T-helper 9 cell (primary cell): ENCODE measurements at places on chromosomes 16 and 17.

- DNase-seq = peak; percentile 32
These were observed 3.1 kb downstream of the EVI2A start for GRCh38 chr17:31318298-31318801.

DNA sequence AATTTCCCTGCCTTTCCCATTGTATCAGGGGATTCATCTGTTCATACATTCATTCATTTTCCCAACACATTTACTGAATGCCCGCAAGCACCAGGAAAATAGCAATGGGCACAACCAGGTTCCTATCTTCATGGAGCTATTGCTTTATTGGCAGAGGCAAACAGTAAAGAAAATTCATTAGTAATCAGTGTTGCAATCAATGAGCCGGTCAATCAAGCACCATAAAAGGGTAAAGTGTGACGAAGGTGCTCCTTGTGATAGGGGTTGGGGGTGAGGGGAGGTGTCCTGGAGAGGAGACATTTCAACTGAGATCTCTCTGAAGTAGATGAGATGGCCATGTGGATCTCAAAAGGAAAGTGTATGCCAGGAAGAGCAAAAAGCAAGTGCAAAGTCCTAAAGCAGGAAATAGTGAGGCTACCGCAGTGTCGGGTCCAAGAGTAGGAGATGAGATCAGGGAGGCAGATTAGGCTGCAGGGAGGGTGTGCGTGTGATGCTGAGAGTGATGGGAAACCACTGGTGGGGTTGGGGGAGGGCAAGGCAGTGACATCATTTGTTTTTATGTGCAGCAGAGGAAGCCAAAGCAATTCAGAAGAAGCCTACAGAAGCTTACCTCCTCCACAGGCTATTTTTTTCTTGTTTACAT lies 28.4 kb downstream of the CDH13 start:
- peak; percentile 62 for DNase-seq

DNA sequence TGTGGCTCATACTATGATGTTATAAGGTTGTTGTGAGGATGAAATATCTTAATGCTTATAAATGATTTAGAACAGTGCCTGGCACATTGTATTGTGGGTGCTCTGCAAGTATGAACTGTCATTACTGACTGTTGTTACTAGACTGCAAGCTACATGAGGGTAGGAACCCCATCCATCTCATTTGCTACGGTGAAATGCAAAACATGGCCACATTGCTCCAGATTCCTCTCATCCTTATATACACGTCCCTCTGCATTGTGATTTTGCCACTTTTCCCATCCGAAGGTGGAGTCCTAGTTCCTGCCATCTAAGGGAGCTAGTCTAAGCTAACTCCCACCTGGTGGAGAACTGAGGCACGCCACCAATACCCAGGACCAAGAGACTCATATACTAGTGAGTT lies 29.8 kb downstream of the HSBP1 start:
- DNase-seq = no peak

DNA sequence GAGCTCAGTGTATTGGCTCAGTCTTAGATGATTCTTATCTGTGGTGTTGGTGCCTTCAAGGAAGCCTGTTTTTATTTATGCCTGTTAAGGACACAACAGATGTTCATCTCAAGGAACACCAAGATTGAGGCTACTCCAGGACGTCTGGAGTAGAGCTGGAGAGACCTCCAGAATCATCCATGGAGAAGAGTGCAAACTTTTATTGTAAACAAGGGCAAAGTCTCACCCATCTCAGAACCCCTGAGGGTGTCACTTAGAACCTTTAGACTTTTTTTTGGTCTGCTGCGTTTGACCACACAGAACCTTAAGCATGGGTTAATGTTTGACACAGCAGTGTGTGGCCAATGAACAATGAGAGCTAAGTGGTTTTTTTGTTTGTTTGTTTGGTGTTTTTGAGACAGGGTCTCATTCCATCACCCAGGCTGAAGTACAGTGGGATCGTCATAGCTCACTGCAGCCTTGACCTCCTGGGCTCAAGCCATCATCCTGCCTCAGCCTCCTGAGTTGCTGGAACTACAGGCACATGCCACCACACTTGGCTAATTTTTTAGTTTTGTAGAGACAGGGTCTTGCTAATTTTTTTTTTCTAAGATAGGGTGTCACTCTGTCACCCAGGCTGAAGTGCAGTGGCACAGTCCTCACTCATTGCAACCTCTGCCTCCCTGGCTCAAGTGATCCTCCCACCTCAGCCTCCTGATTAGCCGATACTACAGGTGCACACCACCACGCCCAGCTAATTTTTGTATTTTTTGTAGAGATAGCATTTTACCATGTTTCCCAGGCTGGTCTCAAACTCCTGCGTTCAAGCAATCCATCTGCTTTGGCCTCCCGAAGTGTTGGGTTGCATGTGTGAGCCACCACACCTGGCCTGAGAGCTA lies 16.3 kb downstream of the SLC47A1 start:
- no peak for DNase-seq

DNA sequence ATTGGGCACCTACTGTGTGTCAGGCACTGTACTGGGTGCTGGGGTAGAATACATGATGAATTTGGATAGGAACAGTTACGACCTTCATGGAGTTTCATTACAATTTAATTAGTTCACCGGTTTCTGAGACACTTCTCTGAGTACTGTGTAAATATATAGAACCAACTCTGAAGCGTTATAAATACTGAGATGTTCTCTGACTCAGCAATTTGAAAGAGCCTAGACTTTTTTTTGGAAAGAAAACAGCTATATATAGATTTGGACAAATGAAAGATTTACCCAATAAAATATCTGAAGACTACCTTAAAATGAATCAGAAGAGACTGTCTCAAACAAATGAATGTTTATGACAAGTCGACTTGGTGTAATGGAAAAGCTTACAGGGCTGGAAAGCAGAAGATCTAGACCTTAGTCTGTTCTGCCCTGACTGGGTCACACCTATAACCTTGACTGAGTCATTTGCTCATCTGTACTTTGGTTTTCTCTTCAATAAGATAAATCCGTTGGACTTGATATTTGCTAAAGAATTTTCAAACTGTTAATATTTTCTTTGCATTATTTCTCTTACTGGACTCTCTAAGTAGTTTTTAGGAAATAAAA lies 4.6 kb upstream of the GAN start:
- no peak for DNase-seq

DNA sequence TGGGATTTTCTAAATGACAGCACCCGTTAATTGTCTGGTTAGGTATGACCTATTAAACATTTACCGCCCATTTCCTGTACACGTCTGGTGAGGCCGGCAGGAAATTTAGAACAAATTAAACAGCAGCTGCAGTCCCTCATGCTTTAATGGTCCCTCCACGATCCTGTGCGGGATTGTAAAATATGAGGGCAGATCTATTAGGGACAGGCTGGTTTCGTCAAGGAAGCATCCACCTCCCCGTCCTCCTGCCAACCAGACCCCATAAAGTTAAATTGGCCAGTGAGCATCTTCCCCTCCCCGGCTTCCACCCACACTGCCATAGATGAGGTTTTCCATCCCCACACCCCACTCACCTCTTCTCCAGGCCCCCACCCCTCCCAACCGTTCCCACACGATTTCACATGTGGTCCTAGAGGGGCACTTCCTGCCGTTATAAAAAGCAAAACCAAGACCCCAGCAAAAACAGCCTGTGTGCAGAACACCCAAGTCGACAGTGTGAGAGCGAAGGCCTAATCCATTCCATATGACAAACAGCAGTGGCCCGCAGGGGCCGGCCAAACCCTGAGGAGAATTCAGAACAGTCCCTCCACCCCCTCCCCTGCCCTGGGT lies 331.9 kb downstream of the FOXL1 start:
- no peak for DNase-seq

DNA sequence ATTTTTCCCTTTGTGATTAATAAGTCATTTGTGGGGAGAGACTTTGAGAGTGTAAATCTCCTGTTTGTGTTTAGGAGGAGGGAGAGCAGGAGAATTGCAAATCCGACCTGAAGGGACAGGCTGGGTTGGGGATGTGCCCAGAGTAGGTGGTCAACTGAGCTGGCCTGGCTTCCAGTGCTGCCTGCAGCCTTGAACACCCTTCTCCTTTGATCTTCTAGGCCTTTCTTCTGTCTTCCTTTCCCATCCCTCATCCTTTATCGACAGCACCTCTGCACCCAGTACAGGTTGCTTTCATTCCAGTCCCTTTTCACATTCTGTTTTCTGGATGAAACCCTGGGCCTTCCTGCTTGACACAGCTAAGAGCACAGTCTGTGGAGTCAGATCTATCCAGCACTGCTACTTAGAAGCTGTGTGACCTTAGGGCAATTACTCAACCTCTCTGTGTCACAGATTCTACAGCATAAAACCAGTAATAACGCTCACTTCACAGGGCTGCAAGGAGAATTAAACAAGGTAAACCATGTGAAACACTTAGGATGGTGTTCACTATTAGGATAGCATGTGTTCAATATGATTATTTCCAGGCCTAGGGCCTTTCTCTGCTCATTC lies 1.0 kb upstream of the CSNK2A2 start:
- no peak for DNase-seq

GRCh38 chr16:51544851-51545467 lies 393.9 kb upstream of the SALL1 start:
- DNase-seq = no peak

DNA sequence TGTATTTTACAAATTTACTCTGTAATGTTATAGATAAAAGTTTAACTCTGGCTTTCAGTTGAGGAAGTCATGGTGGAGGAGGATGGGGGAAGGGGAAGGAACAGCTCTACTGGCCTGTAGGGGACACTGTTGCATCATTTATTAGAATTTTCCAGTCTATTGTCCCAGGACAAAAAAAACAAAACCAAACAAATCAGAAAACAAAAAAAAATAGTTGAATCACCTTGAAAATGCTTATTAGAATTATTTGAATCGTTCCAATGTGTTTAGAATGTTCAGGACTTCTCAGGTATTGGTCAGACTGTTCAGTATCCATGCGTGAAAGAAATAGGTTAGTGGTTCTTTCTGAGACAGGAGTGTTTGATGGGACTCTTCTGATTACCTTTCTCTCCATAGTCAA lies 242.0 kb downstream of the FTO start:
- DNase-seq = no peak

DNA sequence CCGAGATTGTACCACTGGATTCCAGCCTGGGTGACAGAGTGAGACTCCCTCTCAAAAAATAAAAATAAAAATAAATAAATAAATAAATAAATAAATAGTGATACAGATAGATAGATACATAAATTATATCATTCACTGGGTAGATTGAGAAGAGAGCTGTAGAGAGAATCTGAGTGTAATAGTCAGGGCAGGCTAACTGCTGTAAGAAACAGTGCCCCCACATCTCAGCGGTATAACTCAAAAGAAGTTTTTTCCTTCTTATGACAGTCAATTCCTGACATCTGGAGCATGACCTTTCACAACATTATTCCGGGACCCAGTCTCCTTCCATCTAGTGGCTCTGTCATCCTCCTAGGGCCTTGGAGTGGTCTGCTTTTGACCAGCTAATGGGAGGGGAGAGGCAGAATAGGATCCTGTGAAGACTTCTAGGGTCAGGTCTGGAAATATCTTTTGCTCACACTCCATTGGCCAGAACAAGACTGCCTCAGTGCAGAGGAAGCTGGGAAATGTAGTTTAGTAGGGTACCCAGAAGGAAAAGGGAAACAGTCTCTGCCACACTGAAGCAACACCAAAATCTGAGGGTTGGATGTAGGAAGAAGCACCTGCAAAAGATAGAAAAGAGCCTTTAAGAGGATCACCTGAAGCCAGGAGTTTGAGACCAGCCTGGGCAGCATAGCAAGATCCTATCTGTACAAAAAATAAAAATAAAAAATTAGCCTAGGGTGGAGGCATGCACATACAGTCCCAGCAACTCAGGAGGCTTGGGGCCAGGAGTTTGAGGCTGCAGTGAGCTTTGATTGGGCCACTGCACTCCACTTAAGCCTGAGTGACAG lies 3.0 kb upstream of the QPRT start:
- no peak for DNase-seq

- DNase-seq = peak; percentile 73
These were observed 3.0 kb downstream of the TNK1 start for GRCh38 chr17:7383742-7384488.

GRCh38 chr17:10842658-10843057 lies 4.8 kb upstream of the PIRT start:
- no peak for DNase-seq

DNA sequence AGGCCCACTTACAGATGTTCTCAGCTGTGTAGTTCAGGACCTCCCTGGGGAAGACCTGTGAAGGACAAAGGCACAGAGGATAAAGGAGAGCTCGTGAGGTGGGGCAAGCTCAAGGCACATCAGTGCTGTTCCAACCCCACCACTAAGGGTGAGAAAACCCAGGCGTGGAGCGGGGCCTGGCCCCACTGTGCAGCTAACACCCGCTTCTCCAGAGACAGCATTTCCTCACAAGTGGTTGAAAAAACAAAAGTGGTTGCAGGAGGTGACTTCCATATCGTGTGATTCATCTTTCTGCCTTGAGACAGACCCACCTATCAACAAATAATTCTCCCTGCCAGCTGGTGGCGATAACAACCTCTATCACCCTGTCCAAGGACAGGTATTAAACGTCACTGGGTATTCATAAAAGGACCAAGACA lies 30.0 kb downstream of the SNN start:
- DNase-seq = no peak

- no peak for DNase-seq
These were observed 85.4 kb downstream of the TBC1D16 start for GRCh38 chr17:79950306-79950705.

DNA sequence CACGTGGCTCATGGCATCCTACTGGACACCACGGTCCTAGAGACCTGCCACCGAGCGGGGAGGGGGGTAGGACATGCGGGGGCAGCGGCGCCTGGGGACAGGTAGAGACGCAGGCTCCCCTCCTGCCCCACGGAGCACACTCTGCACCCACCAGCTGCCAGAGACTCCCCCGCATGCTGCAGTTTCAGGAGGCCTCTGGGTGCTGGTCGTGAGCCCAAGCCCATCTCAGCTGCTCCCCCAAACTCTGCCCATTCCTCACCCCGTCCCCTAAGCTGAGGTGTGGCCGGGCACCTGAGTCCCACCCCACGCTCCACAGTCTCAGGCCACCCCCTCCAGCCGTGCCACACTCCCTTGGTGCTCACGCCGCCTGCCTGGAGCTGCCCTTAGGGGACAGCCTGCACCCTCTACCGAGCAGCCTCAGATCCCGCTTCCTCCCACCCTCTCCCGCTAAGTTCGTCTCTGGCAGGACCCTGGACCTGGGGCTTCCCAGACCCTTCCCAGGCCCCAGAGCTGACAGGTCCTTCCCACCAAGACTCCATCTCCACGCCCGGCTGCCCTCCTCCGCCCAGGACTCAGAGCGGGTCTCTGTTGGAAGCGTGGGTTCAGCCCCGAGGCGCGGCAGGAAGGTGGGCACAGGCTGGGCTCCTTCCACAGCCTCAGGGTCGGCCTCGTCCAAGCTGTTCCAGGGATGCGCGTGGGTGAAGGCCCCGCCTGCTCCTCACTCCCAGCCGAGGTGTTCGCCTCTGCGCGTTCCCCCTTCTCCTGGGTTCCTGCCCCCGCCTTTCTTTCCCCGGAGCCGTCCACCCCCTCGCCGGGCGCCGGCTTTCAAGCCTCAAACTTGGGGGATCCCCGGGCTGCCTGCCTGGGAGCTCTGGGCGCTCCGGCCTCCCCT lies 1.3 kb downstream of the RAB40B start:
- no peak for DNase-seq
